Astrocyte (in vitro differentiated cells and primary cell): ENCODE measurements at places on chromosomes 4 and X. TPM values are rescaled to one million over a fixed set of nuclear protein-coding genes. Genes with fewer than 3 reads are reported as not detected.

DNA sequence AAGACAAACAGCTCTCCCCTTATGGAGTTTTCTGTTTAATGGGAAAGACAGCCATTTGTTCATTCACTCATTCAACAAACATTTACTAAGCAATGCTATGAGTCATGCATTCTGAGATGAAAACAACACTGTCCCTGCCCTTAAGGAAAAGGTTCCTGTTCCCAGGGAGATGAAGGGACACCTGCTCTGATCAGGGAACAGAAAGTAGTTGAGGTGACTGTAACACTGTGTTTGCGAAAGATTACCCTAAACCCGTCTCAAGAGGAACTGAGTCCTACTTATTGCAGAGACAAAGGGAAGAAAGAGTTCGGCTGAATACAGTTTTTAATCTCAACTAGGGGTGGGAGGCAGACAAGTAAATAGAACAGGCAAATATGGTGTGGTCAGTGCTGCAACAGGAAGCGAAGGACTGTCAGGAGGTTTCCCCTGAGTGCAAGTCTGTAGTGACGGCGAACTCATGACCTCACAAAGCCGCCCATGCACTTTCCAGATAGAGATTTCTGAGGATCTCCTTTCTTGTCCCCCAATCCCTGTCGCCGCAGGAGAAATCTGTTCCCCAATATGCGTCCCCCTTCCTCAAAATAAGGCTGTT, 712 bp downstream of the STX18 start:
- H3K27me3 ChIP-seq, result no peaks in the 10 kb centered on the region
- H3K36me3 ChIP-seq, result no peaks in the 10 kb centered on the region
- peak; percentile 55 for DNase-seq
- H3K4me3 ChIP-seq, result peak overlapping the region; percentile 86

DNA sequence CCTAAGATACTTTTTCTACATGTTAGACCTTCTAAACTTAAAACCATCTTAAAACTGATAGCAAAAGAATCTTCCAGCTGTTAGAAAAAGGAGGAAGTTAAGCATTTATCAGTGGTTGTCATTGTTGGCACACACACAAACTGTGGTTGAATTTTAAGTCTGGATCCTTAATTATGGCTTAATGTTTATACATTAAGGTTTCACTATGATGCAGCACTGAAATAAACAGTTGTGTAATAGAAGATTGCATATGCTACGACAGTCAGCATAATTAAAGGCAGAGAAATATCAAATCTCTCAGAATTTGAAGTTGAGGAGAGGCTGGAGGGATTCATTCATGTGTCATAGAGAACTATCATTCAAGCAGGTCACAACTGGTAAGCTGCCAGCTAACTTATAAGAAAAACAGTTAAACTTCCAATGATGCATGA, 32.3 kb downstream of the ADGRA3 start:
- H3K27me3 ChIP-seq, result no peaks in the 10 kb centered on the region
- no peak overlapping the region for H3K4me3 ChIP-seq
- no peaks in the 10 kb centered on the region for H3K36me3 ChIP-seq
- peak; percentile 92 for DNase-seq

DNA sequence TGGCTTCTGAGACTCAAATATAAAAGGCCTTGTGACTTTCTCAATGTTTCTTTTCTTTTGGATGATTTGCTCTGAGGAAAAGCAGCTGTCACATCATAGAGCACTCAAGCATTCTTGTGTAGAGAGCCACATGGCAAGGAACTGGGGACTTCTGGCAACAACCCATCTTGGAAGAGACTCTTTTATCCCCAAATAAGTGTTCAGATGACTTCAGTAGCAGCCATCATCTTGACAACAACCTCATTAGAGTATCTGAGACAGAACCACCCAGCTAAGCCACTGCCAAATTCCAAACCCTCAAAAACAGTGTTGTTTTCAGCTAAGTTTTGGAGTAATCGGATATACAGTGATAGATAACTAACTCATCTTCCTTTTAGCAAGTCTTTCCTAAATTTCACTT, 1431.7 kb upstream of the IGFBP7 start:
- H3K36me3 ChIP-seq, result no peaks in the 10 kb centered on the region
- no peak overlapping the region for H3K27ac ChIP-seq
- no peak for DNase-seq
- no peaks in the 10 kb centered on the region for H3K4me1 ChIP-seq
- H3K4me3 ChIP-seq, result no peak overlapping the region
- no peaks in the 10 kb centered on the region for H3K27me3 ChIP-seq

GRCh38 chrX:129661369-129661768, 6.6 kb upstream of the APLN start:
- H3K27ac ChIP-seq, result no peak overlapping the region
- H3K27me3 ChIP-seq, result no peaks in the 10 kb centered on the region
- peaks cover 15% of the 10 kb centered on the region for H3K4me1 ChIP-seq
- H3K4me3 ChIP-seq, result no peak overlapping the region
- no peaks in the 10 kb centered on the region for H3K36me3 ChIP-seq

DNA sequence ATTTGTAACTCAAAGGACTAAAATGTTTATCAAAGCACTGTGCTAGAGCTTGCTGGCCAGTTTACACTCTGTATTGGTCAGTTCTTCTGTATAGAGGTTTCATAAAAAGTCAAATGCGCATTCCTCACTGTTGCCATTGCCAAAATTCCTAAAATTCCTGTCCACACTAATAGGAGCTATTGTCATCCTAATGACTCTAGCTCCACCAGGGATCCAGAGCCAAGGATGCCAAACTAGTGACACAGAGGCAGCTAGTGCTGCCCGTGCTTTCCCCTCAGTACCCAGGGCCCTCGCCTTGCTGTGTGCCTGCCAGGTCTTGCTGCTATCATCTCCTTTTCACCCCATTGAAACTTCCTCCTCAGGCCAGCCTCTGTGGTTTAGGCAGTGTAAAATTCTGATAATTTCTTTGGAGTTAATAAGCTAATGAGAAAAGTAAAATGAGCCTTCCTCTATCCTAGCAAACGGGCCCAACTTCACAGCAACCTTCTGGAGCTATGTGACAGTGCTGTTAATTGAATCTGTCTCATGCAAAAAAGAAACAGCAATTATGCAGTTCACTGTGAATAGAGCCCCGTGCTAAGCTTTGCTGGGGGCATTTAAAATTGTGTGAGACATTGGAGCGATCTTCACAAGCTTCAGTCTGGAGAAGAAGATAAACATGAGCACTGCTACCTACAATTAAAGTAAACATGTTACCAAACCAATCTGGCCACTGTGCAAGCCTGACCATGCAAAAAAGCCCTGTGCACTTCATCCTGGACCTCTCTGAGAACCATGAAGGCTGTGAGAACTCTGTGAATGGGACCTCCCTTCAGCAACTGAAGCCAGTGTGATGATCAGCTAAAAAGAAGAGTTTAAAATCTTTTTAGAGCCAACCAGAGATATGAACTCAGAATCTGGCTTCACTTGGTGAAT, 43.1 kb upstream of the FGF2 start:
- peak; percentile 97 for DNase-seq
- peak overlapping the region; percentile 68 for H3K27ac ChIP-seq
- H3K27me3 ChIP-seq, result no peaks in the 10 kb centered on the region

DNA sequence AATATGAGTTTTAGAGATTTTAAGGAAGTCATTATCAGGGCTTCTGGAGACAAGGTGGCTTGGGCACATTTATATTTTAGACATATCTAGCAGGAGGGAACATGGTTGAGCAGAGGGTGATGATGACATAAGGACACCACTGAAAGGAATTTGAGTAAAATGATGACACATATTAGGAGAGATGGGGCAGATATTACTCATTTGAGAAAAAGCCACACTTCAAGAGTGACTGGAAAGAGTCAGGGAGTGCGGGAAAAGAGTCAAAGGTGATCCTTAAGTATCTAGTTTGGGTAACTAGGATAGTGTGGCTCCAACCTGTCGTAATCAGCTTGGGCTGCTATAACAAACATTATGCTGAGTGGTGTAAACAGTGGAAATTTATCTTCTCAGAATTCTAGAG, 377.7 kb downstream of the PACRGL start:
- no peaks in the 10 kb centered on the region for H3K4me1 ChIP-seq
- H3K36me3 ChIP-seq, result no peaks in the 10 kb centered on the region
- H3K27me3 ChIP-seq, result no peaks in the 10 kb centered on the region

DNA sequence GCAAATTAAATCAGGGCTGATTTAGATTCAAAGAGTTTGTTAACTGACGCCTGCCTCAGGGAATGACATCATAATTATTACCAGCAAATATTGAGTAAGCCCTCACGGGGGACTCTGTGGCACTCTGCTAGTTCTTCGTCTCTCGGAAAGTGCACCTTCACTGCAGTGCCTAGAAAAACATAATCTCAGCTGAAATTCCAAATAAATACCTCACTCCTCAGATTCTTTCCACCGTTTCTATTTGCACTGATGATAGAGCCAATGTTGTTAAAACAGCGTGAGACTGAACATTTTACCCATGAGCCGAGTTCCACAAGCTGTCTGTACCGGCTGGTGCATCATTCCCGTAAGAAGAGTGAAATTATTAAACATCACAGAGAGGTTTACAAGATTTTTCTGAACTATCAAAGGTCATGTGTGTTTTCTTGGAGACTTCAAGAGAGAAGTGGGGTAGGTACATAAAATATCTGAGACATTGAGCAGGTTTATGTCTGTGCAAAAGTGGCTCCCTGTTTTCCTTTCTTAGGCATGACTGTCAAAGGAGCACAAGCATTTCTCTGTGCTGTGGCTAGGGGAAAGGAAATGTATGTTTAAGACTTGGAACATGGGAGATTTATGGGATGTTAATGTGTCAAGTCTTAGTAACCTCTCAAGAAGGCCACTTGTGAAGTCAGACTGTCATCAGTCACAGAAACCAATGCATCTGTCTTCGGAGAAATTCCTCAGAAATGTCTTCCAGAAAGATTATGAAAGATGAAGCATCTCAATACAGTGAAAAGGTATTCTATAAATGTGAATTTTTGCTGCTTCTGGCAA, 119.6 kb downstream of the CBLL2 start:
- H3K4me3 ChIP-seq, result peak overlapping the region; percentile 0
- peaks cover 32% of the 10 kb centered on the region for H3K4me1 ChIP-seq
- H3K27me3 ChIP-seq, result no peaks in the 10 kb centered on the region
- H3K27ac ChIP-seq, result peak overlapping the region; percentile 12

- no peak overlapping the region for H3K27ac ChIP-seq
- DNase-seq, result peak; percentile 34
- peaks cover 6% of the 10 kb centered on the region for H3K4me1 ChIP-seq
These were observed 32.1 kb downstream of the UBE2K start for GRCh38 chr4:39730072-39730471.

- H3K4me3 ChIP-seq, result no peak overlapping the region
- no peak for DNase-seq
These were observed 423.2 kb downstream of the AFF2 start for GRCh38 chrX:148923631-148924030.

- no peak overlapping the region for H3K27ac ChIP-seq
- H3K4me3 ChIP-seq, result no peak overlapping the region
- no peaks in the 10 kb centered on the region for H3K36me3 ChIP-seq
- no peak for DNase-seq
These were observed 73.7 kb downstream of the CHST7 start for GRCh38 chrX:46647251-46647650.

RRH gene
- total RNA-seq, result 0.25 TPM in 1 of 2 replicates, not detected in the other

GRCh38 chrX:115948018-115948923, 222.3 kb upstream of the AGTR2 start:
- H3K27ac ChIP-seq, result no peak overlapping the region
- no peaks in the 10 kb centered on the region for H3K36me3 ChIP-seq
- no peak overlapping the region for H3K4me3 ChIP-seq
- no peak for DNase-seq
- no peaks in the 10 kb centered on the region for H3K27me3 ChIP-seq

DNA sequence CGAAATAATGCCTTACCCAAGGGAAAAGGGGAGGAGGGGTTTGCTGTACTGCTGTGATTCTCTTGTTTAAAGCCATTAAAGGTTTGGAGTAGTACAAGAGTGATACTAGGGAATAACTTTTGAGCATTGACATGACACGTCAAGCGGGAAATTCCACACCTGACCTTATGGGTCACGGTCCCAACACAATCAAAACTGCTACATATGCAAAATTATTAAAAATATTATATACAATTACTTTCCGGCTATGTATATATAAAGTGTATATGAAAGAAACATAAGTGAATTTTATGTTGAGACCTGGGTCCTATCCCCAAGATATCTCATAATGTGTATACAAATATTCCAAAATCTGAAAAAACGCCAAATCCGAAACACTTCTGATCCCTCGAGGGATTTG, 21.0 kb downstream of the FNIP2 start:
- H3K4me3 ChIP-seq, result no peak overlapping the region
- DNase-seq, result no peak
- no peak overlapping the region for H3K27ac ChIP-seq

DNA sequence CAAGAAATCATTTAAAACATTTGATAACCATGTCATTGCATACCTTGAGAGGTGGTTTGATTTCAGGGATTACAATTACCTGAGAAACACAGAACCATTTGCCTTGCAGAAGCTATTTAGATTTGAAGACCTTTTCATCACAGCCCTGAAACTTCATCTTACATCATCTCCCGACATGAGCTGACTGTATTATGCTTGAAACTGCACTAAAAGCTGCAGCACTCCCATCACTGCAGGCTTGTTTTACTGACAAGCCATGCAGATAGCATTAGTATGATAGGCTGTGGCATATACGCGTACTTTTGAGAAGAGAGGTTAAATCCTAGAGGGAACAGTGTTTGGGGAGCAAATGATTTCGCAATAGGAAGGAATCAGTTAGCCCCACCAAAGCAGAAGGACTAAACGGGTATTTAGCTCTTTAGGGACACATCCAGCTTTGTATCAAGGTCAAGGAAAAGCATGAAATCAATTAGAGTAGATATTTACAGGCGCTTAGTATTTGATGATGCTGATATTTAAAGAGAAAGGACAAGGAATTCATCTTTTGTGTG, 133.2 kb upstream of the DIAPH2 start:
- no peaks in the 10 kb centered on the region for H3K36me3 ChIP-seq
- H3K27me3 ChIP-seq, result no peaks in the 10 kb centered on the region
- DNase-seq, result no peak

GAB3 gene
- total RNA-seq, result 1.7 TPM in 2 replicates

GRCh38 chrX:129493643-129494042, 29.6 kb downstream of the SMARCA1 start:
- H3K4me1 ChIP-seq, result peaks cover 31% of the 10 kb centered on the region
- peak overlapping the region; percentile 39 for H3K27ac ChIP-seq
- peaks cover 12% of the 10 kb centered on the region for H3K36me3 ChIP-seq
- no peak overlapping the region for H3K4me3 ChIP-seq
- DNase-seq, result peak; percentile 62
- no peaks in the 10 kb centered on the region for H3K27me3 ChIP-seq

GRCh38 chrX:87808576-87809243, 291.1 kb downstream of the KLHL4 start:
- H3K27ac ChIP-seq, result no peak overlapping the region
- H3K27me3 ChIP-seq, result no peaks in the 10 kb centered on the region
- no peaks in the 10 kb centered on the region for H3K4me1 ChIP-seq

DNA sequence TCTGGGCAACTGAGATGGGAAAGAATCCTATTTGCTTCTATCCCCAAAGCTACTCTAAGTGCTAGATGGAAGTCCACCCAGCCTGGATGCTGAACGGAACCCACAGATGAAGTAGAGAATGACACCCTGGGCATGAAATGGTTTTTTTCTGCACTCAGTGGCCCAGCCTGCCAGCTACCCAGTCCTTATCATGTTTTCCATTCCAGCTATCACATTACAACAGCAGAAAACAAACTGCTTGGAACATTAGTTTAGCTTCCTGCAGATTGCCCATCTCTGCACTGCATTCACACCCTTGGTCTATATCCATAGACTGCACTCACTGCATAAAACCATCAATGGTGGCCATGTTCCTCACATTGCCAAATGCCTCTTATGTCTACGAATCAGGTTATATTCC, 79.1 kb downstream of the NYX start:
- H3K27me3 ChIP-seq, result no peaks in the 10 kb centered on the region
- no peak for DNase-seq
- no peak overlapping the region for H3K27ac ChIP-seq
- peaks cover 5% of the 10 kb centered on the region for H3K36me3 ChIP-seq
- H3K4me3 ChIP-seq, result no peak overlapping the region

ANAPC10 gene
- total RNA-seq, result 19.5 and 21.0 TPM in 2 replicates
